ENCODE measurements at places on chromosomes 1 and 21.

- DNase-seq, result no peak
Measured at GRCh38 chr1:204503122-204503912, 8.7 kb upstream of the PIK3C2B start.

DNA sequence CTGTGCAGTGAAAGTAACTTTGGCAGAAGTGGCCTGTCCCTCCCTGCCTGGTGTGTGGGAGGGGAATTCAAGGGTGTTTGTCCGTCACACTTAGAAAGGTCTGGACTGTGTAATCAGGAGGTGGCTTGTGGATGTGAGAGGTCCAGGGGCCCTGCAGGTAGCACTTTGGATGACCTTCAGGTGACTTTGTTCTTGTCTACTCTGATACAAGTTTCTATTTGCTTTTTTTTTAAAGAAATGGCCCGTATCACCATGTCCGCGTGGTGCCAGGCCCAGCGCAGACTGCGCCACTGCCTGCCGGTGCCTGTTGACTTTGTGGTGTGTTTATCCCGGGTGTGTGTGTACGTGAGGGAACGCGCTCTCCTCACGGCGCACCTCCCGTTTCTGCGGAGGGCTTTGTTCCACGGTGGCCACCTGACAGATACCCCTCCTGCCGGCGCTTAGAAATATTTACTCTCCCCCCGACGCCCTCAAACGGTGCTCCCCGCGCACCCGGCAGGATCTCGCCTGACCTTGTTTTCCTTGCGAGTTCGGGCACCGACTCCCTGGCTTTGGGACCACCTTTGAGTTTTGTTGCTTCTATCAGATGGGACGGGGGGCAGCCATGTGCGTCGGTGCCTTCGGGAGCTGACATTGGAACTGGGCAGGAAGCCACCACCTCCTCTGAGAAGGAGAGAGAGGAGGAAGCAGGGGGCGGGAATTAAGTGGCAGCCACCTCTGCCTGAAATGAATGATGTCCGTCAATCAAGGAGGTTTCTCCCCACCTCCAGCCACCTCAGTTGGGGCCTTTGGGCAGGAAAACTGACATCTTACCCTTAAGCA lies 119.4 kb downstream of the PRDM16 start:
- DNase-seq, result no peak

- no peak for DNase-seq
Measured at GRCh38 chr1:156616463-156616862, 2.8 kb upstream of the HAPLN2 start.

DNA sequence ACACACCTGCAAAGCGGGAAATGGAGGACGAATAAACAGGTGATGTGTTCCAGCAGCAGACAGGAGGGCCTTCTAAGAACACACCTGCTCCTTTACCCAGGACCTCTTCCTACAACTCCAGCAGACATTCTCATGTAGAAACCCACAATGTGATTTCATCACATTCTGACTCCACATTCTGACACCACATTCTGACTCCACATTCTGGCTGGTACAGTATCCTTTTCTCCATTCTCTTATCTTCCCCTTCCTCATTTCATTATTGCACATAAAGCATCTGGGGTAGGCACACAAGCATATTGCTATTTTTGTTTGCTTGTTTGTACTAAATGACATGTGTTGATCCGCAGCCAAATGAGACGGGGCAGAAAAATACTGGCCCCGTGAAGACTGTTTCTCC lies 3.6 kb upstream of the ZNF124 start:
- DNase-seq, result no peak

GRCh38 chr1:53572065-53572814 lies 113.0 kb downstream of the DMRTB1 start:
- no peak for DNase-seq

GRCh38 chr1:167499664-167500101 lies 18.6 kb downstream of the CD247 start:
- no peak for DNase-seq

GRCh38 chr1:114154963-114155322 lies 1.3 kb upstream of the SYT6 start:
- no peak for DNase-seq

DNA sequence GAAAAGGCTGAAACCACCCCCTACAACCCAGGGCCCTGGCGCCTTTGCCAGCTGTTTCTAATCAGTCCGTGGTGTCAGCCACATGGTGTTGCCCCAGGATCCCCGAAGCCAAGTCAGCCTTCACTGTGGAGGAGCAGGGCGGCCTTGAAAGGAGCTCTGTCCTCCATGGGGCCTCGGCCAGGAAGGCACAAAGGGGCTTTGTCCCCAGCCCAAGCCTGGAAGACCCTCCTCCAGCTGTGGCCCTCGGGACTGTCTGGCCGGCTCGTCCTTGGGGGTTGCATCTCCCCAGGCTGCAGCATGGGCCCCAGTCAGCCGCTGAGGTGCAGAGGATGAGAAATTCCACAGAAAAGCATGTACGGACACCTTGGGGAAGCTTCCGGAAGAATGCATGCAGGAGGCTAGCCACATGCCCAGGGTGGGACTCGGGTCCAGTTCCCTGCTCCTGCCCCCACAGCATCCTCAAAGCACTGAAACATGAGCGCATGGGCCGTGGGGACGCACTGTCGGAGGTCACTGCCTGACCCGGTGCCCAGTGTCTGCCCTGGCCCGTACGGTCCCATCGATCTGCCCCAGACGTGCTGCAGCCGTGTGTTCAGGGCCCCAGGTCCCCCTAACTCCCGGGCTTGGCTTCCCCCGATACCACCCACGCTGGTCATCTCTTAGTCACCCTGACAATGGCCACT lies 38.6 kb upstream of the POFUT2 start:
- DNase-seq, result no peak

GRCh38 chr1:77089756-77090155 lies 129.5 kb downstream of the PIGK start:
- DNase-seq, result no peak

- DNase-seq, result no peak
Measured at GRCh38 chr1:5525597-5526384, 466.4 kb downstream of the NPHP4 start.

- no peak for DNase-seq
Measured at GRCh38 chr1:212260557-212261355, 24.5 kb upstream of the PPP2R5A start.

DNA sequence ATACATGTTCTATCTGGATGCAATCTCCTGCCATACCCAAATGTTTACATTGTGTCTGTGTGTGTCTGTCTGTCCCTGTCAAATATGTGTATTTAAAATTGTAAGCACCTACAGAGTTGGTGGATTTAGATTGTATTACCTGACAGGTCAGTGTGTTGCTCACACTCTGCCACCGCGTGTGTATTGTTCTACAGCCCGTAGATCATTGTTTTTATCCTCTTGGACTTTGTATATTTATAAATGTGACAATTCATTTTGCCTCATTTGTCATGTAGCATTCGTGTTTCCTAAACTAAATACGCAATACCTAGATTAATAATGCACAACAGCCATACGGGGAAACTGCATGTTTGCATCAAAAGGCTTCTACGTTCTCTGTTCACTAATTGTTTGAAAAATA lies 634 bp downstream of the ALG14 start:
- DNase-seq, result no peak

DNA sequence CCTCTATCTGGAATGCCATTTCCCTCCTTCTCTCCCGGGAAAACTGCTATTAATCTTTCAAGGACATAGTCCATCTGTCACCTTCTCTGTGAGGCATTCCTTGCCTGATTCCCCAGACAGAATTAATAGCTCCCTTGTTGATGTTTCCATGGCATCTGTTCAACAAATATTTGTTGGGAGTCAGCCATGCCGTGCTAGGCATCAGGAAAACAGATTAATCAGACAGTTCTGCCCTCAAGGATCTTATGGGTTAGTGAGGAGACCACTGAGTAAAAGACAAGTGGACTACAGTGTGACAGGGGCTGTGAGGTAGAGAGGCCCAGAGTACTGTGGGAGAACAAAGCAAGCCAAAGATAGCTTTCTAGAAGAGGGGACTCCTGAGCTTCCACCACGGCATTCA lies 11.4 kb upstream of the MAGOH start:
- no peak for DNase-seq

DNA sequence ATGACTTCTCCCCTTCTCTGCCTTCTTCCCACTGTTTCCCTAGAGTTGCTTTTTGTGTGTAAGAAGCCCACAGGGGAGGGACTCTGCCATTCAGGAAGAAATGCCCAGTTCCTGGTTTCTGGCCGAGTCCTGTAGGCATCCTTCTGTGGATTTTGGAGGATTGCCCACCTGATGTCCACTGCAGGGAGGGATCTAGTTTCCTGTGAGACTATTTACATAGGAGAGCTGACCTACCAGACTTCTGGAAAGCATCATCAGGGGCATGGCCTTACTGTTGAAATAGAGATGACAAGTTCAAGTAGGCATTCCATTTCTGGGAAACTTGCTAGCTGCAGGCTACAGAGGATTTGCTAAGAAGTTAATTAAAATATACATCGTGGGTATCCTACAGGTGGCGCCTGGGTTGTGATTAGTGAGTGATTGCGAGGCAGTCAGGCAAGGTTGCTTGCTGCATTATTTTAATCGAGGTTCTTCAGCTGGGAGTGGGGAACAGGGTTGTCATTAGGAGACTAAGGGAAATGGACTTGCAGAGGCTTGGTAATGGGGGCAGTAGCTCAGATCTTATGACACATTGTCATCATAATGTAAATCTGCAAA lies 148.7 kb downstream of the HHAT start:
- no peak for DNase-seq

DNA sequence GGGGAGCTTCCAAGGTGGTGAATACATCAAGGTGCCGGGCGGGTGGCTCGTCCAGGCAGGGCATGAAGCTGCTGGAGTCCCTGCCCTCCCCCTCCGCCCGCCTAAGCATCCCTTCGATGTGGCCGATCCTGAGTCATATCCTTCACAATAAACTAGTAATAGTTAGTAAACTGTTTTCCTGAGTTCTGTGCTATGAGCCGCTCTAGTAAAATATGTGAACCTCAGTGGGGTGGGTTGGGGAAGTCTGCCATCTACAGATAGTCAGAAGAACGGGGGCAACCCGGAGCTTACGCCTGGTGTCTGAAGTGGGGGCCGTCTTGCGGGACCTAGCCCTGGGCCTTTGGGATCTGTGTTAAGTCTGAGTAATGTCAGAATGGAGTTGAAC lies 21.6 kb downstream of the C2CD2 start:
- DNase-seq, result no peak

DNA sequence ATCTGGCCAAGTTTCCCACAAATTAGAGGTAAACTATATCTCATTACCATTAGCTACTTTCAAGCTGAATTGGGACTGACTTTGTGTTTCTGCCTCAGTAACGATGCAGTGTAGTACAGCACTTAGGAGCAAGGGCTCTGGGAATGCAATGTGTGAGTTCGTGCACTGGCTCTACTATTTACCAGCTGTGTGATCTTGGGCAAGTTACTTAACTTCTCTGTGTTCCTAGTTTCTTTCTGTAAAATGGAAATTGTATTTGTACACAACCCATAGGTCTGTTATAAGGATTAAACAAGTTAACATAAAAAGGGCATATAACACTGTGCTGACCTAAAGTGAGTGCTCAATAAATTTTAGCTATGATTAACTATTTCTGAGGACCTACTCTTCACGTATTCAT lies 65.0 kb upstream of the CSF1 start:
- DNase-seq, result no peak

- DNase-seq, result no peak
Measured at GRCh38 chr1:95903060-95903459, 669.0 kb downstream of the RWDD3 start.

DNA sequence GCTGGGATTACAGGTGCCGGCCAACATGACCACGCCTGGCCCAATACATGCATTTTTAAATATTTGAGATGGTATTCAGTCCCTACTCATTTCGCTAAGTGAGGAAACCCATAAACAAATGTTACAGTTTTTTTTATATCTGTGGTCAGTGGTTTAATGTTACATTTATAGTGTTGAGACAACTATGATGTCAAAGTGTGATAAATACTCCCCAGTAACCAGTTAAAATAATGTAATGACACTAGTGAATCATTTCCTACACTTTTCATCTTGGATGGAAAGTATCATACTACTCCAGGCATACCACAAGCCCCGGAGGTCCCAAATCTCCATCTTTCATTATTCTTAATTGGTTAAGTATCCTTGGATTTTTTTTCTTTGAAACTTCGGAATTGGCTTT lies 87.5 kb upstream of the KIF26B start:
- DNase-seq, result no peak

GRCh38 chr1:209012443-209013196 lies 570.9 kb upstream of the CAMK1G start:
- no peak for DNase-seq

DNA sequence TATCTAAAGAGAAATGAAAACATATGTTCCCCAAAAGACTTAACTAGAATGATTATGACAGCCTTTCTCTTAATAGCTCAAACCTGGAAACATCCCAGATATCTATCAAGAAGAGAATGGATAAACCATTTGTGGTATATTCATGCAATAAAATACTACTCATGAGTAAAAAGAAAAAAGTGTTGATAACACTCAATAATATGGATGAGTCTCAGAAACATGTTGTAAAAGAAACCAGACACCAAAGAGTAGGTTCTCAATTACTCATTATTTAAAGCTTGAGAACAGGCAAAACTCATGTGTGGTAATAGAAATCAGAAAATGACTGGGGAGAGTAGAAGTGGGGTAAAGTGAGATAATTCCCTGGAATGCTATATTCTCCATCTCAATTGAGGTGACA lies 154.1 kb downstream of the PHTF1 start:
- DNase-seq, result no peak

GRCh38 chr21:29550205-29550604 lies 251.5 kb downstream of the BACH1 start:
- no peak for DNase-seq

GRCh38 chr1:57464756-57465155 lies 40.9 kb upstream of the DAB1 start:
- no peak for DNase-seq

DNA sequence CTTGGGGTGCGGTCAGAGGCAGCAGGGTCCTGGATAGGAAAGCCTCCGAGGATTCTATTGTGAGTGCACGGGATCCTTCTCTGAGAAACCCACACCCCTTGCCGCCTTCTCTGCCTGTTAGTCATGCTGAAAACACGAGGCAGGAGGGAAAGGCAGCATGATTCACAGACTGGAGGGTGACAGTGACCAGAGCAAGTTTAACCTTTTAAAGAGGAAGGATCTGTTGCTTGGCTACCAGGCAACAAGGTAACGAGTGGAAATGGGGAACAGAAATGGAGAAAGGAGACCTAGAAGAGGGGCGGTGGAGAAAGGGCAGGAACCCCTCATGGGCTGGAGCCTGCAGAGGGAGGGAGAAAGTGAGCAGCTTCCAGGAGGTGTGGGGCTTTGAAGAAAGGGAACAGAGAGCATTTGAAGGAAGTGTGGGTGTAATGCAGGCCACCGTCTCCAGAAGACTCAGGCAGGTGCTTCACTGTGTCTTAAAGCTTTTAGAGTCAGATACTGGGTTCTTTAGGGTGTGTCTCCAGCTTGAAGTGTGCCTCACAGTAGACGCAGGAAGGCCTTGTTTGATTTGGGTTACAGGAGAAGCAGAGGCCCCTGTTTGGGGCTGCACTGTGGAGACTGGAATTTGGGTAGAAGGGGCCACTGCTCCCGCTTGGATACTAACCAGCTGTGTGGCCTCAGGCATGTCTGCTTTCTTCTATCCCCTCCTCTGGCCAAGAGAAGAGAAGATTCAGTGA lies 19.1 kb downstream of the OPTC start:
- DNase-seq, result peak; percentile 39

DNA sequence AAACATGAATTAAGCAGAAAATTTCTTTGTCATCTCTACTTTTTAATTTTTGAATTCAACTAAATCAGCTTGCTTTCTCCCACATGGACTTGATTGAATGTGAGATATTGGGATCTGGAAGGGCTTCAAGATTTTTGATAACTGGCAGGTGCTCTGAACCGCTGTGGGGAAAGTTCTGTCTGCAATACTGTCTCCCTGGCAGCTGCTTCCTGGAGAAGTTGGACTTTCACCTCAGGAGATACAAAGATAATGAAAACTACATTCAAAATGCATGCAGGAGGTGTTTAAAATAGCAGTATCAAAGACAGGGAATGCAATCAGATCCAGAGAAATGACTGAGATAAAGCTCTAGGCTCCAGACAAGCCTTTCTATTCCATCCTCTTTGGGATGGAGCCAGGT lies 338.3 kb downstream of the NEGR1 start:
- no peak for DNase-seq

All from activated CD4-positive, alpha-beta T cell treated with anti-CD3 and anti-CD28 coated beads, Interleukin-2, amount 50 U/mL, for 4 hours (primary cell).